ENCODE measurements at places on chromosomes 5 and 9. TPM values are rescaled to one million over a fixed set of nuclear protein-coding genes. Genes with fewer than 3 reads are reported as not detected.

The PCDHB12 gene
- 4.8 TPM for polyA plus RNA-seq

- DNase-seq: no peak
Measured at GRCh38 chr5:136109453-136110135, 23.1 kb upstream of the SMAD5 start.

GRCh38 chr5:124514956-124515355, 231.5 kb downstream of the ZNF608 start:
- DNase-seq: no peak

The PDZD2 gene
- 20.2 TPM for polyA plus RNA-seq

The CDH6 gene
- 63.4 TPM for polyA plus RNA-seq

DNA sequence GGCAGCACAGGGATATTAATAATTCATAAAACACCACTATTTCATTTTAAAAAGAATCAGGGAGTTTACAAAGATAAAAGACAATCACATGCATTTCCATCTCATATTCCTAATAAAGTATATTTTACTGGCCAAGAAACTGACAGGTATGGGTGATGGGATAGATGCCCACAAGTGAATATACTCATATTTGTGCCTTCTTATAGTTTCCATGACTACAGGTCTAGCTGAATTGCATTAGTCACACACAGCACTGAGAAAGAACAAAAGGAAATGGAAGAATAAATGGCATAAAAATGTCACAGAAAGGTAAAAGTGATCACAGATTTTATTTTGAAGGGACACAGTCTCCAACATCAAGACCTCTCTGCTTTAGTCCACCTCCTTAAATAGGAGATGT, 193.5 kb downstream of the PLK2 start:
- no peak for DNase-seq

- DNase-seq: no peak
Measured at GRCh38 chr5:75677607-75678006, 39.6 kb downstream of the POC5 start.

Data from right renal cortex interstitium (tissue), 3 donors.